ENCODE measurements at places on chromosomes 5 and 9.

- DNase-seq: no peak
These were observed 657.0 kb upstream of the WWC1 start for GRCh38 chr5:167634432-167634831.

DNA sequence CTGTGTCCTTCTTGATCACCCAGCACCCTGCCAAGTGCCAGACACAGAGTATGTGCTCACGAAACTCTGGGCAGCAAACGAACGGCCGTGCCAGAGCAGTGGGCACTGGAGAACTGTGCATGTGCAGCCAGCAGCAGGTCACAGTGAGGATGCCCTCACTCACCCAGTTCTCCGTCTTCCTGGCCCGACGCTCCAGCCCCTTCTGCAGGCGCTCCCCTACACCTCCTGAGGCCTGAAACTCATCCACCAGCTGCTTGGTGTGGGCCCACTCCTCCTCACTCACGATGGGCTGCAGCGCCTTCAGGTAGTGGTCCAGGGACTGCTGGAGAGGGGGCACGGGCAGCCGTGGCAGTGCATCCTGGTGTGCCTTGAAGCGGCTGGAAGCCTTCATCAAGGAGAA is 2.9 kb downstream of the CRAT start:
- no peak for DNase-seq

DNA sequence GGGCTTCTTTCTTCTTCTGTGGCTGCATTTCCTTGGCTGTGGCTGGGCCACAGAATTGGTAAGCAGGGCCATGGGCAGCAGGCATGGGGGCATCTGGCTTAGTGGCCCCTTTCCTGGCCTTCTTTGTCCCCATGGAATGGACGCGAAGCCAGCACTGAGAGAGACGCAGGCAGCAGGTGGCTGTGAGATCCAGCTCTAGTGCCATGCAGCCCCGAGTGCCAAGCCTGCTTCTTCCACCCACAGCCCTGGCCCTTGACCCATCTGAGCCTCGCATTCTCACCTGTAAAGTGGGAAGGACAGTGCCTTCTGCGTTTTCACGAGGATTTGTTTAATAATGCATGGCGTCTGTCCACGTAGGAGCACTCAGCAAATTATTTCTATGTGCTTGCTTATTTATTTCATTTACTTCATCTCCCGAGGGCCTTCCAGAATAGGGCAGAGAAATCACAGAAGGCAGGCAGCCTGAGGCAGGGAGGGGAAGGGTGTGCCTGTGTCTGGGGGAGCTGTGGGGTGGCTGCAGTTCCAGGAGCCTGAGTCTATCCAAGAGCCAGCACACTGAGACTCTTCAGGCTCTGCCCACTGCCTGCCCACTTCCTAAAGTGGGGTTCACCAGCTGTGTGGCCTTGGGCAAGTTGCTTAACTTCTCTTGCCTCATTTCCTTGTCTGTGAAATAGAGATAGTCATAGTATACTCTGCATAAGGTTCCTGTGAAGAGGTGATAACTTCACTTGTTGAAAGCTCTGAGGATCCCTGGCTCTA is 55.2 kb downstream of the NTNG2 start:
- DNase-seq: no peak

- no peak for DNase-seq
These were observed 56.1 kb upstream of the SPTLC1 start for GRCh38 chr9:92171281-92171680.

DNA sequence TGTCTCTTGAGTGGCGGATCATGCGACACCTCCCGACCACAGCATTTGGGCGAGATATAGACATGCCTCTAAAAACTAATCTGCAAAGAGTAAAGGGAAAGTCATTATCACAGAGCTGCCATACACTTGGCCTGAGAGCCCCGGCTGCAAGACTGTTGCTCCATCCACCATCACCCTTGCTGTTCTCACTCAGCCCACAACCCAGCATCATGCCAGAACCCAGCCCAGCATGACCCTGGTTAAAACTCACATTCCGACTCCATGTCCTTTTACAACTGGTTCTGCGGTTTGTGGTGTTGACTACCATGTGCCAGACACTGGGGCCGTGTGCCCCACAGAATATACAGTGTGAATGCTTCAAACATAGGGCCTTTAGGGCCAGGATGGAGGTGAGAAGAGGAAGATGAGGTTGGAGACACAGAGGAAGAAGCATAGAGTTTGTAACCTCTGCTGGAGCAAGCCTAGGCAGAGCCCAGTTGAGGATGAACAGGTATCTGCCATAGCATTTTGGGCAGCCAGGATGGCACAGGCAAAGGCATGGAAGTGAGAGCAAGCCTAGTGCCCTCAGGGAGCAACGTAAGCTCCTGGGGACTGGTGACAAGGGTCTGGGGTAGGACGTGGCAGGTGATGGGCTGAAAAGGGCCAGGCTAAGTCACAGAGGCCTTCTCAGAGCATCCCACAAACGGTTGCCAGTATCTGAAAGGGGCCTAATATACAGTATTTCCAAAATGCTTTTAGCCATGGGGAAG is 37.5 kb upstream of the SMU1 start:
- no peak for DNase-seq

- DNase-seq: no peak
These were observed 4.2 kb downstream of the USP20 start for GRCh38 chr9:129839324-129840023.

DNA sequence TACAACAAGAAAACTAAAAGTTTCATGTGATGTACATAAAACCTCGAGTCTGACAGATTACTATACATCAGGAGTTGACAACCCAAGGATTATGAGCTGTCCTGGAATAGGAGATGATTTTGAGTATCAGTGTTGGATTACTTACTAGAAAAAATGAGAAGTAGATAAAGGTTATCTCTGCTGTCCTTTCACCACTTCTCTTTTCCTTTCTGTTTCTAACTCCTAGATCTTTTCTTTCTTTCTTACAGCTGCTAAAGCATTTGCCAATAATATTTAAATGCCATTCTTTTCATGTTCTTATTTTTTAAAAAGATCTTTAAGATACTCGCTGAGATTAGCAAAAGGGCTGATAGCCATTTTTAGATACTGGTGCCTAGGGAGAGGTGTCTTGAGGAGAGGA is 14.8 kb downstream of the RBM27 start:
- no peak for DNase-seq

DNA sequence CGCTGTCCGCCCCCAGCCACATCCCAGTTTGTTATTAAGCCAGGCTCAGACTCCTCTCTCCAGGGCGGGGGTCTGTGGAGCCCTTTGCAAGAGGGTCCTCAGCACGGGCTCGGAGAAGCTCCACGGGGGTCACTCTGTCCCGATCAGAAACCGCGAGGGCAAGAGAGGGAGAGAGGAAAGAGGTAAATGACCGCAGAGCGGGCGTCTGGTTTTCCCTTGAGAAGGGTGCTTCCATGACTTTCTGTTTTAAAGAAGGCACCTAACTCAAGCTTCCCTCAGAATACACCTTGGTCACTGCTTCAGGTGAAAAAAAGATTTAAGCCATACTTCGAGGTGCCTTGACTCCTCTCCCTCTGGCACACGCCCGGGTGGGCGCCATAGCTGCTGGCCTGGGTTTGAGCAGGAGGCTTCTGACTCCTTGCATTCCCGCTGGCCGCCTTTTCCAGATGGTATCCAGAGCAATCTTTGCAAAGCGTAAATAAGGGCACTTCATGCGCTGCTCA is 5.8 kb upstream of the TERT start:
- DNase-seq: no peak

- DNase-seq: no peak
These were observed 153.4 kb downstream of the OLFM1 start for GRCh38 chr9:135240871-135241311.

GRCh38 chr5:140084541-140084940 is 29.4 kb upstream of the PURA start:
- DNase-seq: no peak

DNA sequence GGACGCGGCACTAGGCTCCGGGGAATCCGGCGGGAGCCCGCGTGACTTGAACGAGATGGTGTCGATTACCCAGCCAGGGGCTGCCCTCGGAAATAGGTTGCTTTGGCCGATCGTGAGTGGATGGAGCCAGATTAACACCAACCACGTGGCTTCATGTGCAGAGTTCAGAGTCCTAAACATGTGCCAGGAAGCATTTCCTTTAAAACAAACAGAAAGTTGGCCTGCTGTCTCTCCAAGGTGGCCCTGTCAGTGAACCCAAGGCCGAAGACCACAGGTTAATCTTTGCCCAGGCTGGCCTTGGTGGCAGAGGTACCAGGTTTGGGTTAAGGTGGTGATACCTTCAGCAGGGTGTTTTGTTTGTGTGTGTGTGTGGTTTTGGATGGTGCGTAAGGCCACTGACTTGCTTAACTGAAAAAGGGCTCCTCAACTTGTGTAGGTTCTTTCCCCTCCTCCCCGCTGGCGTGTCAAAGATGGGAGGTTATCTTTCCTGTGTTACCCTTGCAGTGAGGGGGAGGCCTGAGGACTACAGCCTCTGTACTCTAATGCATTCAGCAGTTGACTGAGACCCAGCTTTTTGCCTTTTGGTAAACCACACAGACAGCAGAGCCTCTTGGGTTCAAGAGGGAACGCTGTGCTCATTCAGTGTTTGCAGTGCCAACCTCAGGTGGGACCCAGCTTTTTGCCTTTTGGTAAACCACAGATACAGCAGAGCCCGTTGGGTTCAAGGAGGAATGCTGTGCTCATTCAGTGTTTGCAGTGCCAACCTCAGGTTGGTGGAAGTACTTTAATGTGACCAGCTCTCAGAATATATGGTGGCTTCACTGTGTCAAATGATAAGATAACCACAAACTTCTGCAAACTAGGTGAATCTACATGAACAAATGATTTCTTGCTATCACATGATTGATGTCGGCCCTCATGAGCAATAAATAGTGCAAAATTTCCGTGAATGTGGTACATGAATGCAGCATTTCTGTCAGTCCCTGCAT is 1.4 kb downstream of the IQGAP2 start:
- peak; percentile 28 for DNase-seq

GRCh38 chr9:15286161-15286821 is 20.7 kb downstream of the TTC39B start:
- no peak for DNase-seq

DNA sequence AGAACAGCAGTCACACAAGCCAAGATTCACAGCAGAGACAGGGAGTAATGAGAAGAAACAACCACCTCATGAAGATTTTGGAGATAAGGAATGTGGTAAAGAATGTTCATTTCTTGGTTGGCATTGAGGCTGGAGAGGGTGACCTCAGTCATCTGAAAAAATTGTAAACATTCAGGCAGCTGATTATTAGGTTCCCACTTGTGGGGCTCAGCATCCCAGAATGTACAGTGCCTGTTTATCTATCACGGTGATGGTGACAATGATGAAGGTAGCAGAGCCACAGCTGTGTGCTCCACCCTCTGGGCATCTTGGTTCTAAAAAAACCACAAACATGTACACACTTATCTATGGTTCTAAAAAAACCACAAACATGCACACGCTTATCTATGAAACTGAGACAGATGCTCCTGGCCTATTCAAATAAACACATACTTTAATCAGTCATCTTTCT is 143.9 kb upstream of the MOCS2 start:
- DNase-seq: peak; percentile 42

GRCh38 chr5:130099008-130099407 is 194.7 kb downstream of the CHSY3 start:
- no peak for DNase-seq

- DNase-seq: no peak
These were observed 928 bp downstream of the HACD4 start for GRCh38 chr9:21030389-21031035.

DNA sequence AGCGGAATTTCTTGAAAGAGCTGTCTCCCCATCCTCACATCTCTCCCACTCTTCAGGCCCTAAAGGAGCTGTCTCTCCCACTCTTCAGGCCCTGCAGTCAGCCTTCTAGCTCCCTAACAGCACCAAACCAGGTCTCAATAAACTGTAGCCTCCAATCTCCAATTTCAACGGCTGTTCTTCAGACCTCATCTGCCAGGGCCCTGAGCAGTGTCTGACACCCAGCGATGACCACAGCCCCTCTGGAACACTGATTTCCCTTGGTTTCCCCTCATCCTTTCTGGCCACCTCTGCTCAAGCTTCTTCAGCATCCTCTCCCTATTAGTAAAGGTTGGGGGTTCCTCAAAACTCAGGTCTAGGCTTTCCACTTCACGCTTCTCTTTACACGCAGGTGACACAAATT is 1.6 kb upstream of the P4HA2 start:
- no peak for DNase-seq

DNA sequence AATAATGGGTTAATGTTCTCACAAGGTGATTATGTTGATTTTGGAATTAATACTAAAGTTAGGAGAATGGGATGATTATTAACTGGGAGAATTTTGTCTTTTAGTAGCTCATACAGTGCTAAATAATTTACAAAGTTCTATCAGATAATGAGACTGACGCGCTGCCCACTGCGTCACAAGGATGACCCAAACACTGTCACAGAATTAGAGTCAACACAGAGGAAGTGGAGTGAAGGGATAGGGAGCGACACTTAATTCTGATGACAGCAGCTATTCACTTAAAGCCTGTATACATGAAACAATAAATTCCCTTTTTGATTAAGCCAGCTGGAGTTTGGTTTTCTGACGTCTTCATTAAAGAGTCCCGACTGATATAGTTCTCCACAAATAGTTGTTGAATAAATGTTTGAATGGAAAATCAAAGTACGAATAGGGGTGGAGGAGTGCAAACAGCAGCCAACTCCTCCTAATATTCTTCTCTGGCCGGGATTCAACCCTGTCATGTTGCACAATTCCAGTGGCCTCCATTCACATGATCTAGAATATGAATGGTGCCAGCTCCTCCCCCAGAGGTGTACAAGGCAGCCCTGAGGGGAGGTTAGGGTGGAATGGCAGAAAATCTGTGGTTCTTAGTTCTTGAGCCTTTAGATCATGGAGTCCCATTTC is 140.3 kb downstream of the PCSK1 start:
- DNase-seq: no peak

DNA sequence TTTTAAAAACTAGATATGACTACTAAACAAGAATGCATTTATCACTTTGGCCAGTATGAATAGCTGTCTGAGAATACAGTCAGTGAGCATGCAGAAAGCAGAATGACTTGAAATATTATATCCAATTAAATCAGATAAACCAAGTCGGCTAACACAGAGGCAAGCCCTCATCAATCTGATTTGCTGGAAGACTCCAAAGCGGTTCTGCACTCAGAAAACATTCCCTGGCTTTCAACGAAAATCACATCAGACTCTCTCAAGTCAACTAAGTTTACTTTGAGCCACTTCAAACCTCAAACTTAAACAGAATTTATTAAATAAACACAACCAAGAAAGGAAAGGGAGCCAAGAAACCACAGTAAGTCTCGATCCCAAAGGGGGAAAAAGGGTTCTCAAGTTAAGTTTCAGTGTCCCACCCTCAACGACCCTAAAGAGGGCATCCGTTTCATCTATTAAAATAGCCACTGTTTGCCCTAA is 1.4 kb downstream of the MYO10 start:
- DNase-seq: no peak
